ENCODE measurements at places on chromosomes 12 and 14. TPM values are rescaled to one million over a fixed set of nuclear protein-coding genes. Genes with fewer than 3 reads are reported as not detected.

Gene CHGA
- not detected for polyA plus RNA-seq

Gene MYO1H
- polyA plus RNA-seq: not detected

Gene RPL10L
- not detected for polyA plus RNA-seq

Gene IFI27
- 1,280 TPM for polyA plus RNA-seq

Gene GSC
- not detected for polyA plus RNA-seq

Gene MSI1
- not detected for polyA plus RNA-seq

Gene MANSC4
- 0.10 TPM for polyA plus RNA-seq

Gene SIX6
- polyA plus RNA-seq: not detected

DNA sequence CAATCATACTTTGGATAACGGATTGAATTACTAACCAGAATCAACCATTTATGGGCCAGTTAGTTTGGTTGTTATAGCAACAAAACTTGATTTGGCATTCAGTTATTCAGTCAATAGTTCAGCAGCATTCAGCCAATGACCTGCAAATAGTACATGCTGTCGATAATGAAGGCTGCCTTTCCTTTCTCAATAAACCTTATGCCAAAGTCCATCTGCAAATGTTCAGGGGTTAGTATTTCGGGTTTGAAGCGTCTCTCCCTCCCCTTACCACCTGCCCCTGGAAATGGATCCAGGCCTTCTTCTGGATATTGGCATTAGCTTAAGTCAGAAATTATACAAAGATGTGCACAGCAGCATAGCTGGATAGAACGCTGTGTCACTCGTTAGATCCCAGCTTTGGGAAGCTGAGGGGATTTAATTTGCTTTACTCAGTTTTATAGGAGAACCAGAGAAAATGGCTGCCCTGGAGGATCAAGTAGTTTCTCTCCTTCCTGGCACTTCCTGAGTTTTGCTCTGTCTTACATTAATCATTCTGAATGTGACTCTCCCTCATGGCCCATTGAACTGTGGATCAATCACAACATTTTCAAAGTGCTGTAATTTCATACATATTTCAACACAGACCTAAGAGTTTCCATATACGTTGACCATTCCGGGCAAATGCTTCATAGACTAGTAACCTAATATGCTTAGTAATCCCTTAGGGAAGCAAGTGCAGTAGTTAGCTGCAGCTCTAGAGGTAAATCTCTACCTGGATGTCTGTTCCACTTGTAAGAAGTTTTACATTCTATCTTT, 46.7 kb upstream of the PTPRR start:
- DNase-seq: no peak

DNA sequence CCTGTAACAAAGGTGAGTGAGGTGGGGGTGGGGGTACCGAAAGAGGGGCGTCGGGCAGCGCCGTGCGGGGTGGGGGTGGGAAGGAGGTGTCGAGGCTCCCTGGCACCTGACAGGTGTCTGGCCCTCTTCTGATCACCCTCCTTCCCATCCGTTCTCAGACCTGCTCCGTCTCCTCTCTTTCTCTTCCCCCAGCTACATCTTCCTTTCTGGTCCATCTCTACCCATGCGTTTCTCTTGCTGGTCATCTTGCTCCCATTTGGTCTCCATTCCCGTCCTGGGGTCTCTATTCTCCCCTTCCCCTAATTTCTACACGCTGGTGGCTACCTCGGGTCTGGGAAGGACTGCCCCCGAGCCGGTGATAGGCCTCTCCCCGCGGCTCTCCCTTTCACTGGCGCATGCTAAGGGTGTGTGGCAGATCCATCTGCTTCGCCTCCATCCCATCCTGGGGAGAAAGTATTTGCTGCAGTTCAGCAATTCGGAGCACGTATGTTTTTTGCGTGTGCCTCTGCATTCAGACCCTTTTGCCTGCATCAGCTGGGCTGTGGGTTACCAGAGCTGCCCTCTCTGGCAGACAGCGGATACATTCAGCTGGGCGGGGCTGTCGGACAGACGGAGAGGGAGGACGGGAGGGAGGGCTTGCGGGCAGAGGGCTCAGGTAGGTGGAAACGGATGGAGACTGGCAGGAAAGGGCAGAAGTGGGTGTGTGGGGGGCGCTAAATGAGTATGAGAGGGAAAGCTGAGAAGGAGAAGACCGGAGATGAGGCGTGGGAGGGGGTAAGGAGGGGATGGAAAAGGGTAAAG, 730 bp downstream of the CLSTN3 start:
- peak; percentile 26 for DNase-seq

DNA sequence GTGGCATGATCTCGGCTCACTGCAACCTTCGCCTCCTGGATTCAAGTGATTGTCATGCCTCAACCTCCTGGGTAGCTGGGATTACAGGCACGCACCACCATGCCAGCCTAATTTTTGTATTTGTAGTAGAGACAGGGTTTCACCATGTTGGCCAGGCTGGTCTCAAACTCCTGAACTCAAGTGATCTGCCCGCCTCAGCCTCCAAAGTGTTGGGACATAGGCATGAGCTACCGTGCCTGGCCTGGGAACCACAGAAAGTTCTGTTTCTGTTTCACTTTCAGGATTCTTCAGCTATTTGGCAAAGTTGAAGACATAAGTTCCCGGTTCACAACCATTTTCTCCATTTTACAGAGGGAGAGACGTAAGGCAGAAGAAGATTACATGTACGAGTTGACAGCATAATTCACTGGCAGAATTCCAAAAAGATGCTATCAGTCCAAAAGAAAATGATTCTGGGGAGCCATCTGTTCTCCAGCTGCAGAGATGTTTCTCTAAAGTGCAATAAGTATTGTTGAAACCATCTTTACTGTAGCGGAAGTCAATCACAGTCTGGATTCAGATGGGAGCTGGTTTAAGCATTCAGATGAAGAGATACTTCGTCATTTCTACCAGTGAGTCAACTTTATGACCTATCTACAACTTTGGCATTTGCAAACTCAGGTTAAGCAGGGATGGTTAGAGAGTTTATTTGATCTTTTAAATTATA, 8.1 kb upstream of the RNF34 start:
- DNase-seq: peak; percentile 19

GRCh38 chr14:91332171-91332985, 85.2 kb downstream of the CCDC88C start:
- DNase-seq: no peak

DNA sequence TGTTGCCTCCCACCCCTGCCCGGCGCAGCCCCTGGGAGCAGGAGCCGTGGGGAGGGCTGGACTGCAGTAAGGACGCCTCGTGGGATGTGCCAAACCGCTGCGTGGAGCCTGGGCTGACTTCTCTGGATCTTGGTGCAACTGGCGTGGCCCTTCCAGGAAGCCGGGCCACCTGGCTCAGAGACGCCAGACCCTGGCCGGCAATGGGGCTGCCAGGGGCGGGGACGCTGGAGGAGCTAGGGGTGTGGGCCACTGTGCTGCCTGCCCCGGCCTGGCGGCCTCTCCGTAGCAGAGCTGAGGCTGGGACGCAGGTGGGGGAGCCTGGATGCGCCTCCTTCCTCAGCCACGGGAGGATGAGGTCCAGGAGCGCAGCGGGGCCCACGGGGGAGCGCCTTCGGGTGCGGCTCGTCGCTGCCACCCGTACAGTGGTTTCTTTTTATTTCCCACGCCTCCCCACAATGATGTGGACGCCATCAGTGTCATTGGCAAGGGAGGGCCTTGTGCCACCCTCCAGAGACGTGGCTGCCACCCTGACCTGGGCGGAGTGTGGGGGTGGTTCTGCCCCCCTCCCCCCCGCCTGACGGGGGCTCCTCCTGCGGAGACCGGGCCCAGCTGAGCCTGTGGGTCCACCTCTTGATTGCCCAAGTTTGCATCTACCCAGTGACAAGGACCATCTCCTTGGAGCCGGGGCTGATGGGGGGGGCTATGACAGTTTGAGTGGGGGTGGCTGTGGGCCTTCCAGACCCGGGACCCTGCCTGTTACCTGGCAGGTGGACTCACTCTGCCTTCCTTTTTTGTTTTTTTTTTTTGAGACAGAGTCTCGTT, 11.3 kb downstream of the DDX51 start:
- no peak for DNase-seq

DNA sequence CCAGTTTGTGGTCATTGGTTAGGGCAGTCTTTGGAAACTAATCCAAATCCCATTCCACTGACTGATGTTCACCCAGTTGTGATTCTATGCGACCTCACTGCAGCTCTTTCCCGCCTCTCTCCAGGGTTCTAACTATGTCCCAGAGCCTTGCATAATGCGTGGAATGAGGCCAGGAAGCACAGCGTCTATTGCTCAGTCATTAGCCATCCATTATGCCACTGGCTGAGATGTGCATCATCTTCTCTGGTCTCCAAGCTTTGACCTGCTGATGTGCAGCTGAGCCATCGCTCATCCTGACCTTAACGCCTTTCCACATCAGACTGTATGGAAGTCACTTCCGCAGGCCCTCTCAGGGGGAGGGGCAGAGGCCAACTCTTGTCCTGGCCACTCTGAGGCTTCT, 115.4 kb upstream of the VRK1 start:
- DNase-seq: no peak

GRCh38 chr14:29941401-29941800, 13.8 kb upstream of the PRKD1 start:
- DNase-seq: no peak

DNA sequence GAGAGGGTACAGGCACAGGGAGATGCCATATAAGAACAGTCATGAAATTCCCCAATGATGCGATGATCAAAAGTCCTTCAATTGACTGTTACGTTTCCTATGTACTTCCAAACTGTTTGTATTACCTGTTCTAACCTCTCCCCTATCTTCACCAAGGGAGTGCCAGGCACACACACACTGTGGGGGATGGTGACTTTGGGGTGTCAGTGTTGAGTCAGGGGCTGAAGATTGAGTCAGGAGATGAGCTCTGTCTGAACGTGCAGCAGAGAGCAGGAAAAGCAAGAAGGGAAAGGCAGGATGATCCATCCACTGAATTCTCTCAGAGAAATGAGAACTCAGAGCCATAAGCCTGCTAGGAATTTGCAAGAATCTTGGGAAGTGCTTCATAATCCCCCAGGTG, 153.4 kb downstream of the EFCAB11 start:
- DNase-seq: peak; percentile 100

DNA sequence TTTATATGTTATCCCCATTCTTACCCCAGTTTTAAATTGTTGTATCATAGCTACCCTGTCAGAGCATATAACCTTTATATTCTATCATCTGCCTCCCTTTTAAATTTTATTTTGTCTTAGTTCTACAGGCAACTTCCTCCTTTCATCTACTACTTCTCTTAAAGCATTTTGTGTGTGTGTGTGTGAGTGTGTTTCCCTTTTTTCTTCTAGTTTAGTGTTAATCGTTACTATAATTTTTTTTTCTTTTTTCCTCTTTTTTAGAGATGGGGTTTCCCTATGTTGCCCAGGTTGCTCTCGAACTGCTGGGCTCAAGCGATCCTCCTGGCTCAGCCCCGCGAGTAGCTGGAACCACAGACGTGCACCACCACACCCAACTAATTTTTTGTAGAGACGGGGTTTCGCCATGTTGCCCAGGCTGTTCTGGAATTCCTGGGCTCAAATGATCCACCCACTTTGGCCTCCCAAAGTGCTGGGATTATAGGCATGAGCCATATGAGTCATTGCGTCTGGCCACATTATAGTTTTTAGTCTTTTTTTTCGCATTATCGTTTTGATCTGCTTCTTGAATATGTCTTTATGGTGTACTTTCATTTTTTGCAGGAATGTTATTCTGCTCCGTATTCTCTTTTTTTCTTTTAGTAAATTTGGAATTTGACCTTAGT, 33.1 kb upstream of the FBXO34 start:
- DNase-seq: no peak

- DNase-seq: no peak
Observed at GRCh38 chr12:59185295-59185694, 265.0 kb upstream of the LRIG3 start.

GRCh38 chr14:33904609-33905008, 46.3 kb downstream of the EGLN3 start:
- DNase-seq: no peak

- DNase-seq: no peak
Observed at GRCh38 chr14:68147303-68147702, 327.7 kb downstream of the RAD51B start.

- DNase-seq: no peak
Observed at GRCh38 chr12:611721-612120, 51.5 kb downstream of the NINJ2 start.

DNA sequence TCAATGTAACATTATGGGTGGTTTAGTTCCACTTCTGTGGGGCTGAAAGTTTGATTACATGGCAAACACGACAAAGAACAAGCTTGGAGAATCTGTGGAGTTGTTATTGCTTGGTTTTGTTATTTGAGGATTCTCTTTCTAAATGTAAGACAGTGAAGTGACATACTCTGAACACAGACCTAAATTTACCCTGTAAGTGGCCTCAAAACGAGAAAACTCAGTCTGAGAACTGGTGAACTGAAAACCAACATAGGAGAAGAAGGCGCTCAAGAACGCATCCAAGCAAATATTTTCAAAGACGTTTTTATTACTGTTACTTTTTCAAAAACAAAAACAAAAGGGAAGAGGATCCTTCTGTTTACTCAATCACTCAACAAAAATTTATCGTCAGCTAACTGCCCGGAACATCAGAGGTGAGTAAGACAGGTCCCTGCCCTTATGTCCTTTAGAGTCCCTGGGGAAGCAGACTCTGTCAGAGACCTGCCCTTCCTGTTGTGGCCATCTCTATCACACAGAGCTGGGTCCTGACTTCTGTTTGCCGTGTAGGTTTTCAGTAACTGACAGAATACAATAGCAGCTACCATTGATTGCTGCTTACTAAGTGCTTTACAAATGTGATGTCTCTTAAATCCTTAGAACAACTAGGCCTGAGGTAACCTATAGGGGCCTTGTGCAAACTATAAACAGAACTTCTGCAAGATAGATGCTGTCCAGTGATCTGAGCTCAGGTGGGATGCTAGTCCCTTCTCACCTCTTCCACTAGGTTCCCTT, 79.3 kb upstream of the C12orf71 start:
- DNase-seq: no peak

- peak; percentile 95 for DNase-seq
Observed at GRCh38 chr14:22159099-22159498, 429.9 kb downstream of the DAD1 start.

GRCh38 chr14:61591862-61592261, 103.5 kb upstream of the HIF1A start:
- no peak for DNase-seq

- peak; percentile 76 for DNase-seq
Observed at GRCh38 chr12:66118240-66118891, 12.2 kb downstream of the LLPH start.

- DNase-seq: no peak
Observed at GRCh38 chr14:100422556-100423316, 99.6 kb downstream of the SLC25A47 start.

- no peak for DNase-seq
Observed at GRCh38 chr14:99136401-99136800, 135.6 kb downstream of the BCL11B start.
